ENCODE measurements at places on chromosomes 7 and 10.

- no peak for DNase-seq
Measured at GRCh38 chr10:120818301-120818700, 32.9 kb upstream of the WDR11 start.

GRCh38 chr7:17022920-17023319 lies 141.1 kb upstream of the AGR3 start:
- DNase-seq, result no peak

GRCh38 chr10:52961323-52961722 lies 188.7 kb upstream of the MBL2 start:
- DNase-seq, result no peak

- DNase-seq, result no peak
Measured at GRCh38 chr7:72275382-72276070, 136.6 kb downstream of the CALN1 start.

- no peak for DNase-seq
Measured at GRCh38 chr7:100367251-100367620, 6.1 kb upstream of the PILRA start.

GRCh38 chr7:90311175-90311574 lies 9.9 kb downstream of the FAM237B start:
- no peak for DNase-seq

DNA sequence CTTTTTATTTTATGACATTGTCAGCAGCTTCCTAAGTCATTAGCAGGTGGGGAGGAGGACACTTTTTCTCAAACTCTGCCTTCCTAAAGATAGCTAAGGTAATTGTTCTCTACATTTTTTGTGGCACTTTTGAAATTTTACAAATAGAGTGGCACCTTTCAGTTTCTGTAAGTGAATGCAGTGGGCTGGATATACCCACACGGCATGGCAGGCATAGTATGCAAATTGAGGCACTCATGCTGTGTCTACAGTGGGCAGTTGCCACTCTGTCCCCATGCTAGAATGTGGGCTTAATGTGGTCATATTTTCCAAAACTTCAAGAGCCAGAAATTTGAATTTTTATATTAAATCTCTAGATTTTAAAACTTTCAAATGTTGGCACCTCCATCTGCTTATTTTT lies 12.8 kb upstream of the SH3PXD2A start:
- no peak for DNase-seq

DNA sequence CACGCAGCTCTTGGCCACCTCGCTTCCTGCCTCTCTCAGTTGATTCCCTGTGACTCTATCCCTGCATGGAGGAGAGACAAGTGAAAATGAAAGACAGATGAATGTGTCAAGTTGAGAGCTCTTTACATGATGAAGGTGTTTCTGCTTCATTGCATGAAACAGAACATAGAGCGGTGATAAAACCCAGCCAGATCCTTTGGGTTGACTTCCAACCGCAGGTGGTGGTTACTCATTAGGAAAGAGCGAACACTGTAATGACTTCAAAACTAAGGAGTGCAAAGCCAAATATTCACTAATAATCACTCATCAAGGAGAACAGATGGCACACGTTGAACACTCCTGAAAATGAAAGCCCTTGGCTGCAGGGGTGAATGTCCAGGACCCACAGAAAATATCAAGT lies 31.8 kb upstream of the WDR11 start:
- peak; percentile 12 for DNase-seq

GRCh38 chr7:923108-924041 lies 31.1 kb downstream of the ADAP1 start:
- DNase-seq, result no peak

GRCh38 chr7:19275000-19275399 lies 129.8 kb upstream of the FERD3L start:
- no peak for DNase-seq

DNA sequence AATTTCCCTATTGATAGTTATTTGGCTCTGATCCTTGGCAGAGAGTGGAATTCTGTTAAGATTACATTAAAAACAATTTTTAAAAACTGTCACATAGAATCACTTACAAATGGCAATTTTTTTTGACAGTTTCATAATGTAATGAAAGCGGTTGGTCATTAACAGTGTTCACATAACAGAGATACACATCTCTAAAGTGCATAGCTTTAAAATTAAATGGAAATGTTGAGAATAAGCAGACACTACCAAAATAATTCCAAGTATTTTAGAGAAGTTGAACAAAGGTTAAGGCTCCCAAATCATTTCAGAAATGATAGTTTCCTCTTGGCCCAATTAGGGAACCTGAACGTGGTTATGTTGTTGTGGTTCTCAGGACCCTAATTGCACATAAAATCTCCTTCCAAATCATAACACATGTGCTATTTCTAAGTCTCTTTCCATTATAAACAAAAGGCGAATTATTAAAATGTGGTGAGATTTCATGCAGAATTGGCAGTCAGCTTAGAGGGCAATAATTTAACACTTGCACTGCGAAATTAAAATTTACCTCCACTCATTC lies 528.9 kb upstream of the FZD8 start:
- DNase-seq, result no peak

DNA sequence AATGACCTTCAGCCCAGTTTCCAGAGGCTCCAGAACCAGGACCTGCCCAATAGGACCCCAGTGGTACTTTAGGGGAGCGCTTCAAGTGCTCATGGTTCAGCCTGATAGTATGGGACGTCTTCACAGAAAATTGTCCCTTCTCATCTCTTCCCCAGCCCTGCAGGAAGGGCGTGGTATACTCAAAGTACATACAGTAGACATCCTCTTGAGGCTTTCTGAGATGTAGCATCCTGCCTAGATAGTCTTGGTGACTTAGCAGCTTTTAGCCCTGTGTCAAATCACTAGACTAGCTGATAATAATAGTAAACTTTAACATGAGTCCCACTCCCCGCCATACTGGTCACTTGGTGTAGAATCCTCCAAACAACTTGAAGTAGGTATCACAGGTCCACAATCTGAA lies 193.2 kb downstream of the CYP26A1 start:
- no peak for DNase-seq

- DNase-seq, result no peak
Measured at GRCh38 chr10:29332061-29332760, 43.3 kb downstream of the LYZL1 start.

DNA sequence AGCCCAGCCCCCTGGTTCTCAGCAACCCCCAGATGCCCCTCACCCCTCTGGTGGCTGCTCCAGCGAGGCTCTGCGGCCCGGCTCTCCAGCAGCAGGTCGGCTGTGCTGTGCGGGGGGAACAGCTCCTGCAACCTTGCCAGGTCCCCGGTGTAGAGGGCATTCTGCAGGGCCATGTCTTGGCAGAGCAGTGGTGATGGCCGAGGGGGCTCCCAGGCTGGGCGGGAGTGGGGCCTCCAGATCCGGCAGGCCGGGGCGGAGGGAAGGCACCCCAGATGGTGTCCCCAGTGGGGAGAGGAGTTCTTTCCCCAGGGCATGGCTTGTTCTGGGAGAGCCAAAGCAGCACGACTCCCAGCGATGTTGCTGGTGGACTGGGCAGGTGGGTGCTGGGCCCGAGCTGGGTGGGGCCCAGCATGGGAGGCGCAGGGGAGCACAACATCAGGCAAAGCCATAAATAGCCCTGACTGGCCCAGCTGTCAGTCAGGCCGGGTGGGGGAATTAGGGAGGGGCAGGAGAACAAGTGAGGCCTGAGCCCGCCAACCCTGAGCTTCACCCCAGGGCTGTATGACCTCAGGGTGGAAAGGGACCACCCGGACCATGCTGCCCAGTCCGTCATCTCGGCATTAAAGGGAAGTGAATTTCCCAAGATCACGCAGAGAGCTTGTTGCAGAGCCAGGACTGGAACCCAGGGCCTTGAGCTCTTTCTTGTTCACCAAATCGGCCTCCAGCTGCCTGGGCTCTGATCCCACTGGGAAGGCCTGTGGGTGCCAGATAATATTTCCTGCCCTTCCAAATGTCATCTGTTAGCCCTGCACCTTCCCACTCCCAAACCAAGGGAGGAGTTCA lies 580 bp upstream of the ASB10 start:
- no peak for DNase-seq

DNA sequence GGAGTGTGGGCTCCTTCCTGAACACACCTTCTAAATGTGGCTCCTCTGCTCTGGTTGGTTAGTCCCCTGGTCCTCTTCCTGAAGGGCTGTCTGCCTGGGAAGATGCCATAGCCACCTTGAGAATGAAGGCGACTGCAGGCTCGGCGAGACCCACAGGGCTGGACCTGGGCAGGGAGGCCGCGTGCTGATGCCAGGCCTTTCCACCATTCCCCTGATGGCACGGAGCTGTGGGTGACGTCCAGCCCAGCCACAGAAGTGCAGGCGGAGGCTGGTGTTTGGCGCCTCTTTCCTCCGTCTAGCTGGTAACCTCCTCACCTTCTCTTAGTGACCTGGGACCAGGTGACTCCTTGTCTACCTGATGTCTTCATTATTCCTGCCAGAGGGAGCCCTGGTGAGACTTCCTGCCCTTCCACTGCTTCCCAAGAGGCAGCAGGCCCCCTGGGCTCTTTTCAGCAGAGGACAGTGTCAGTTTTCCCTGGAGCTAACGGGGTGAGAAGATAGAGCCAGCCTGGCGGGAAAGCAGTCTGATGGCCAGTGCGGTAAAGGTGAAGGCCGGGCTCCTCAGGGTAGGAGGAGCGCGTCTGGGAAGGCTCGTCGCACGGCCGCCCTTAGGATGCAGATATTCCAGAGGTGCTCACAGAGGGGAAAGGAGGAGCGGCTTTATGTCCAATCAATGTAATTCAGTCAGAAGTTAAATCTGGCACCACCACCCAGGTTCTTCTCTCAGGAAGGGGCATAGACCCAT lies 34.9 kb downstream of the GBX1 start:
- no peak for DNase-seq

DNA sequence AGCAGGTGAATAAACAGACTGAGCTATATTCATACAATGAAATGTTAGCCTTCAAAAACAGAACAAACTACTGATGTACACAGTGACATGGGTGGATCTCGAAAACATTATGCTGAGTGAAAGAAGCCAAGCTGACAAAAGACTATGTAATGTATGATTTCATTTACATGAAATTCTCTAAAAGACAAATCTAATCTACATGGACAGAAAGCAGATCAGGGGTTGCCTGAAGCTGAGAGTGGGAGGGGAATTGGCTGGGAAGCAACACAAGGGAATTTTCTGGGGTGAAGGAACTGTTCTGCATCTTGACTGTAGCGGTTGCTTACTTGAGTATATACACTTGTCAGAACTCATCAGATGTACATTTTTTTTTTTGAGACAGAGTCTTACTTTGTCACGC lies 121.7 kb upstream of the SVIL start:
- no peak for DNase-seq

- no peak for DNase-seq
Measured at GRCh38 chr10:51585742-51586141, 113.7 kb downstream of the CSTF2T start.

DNA sequence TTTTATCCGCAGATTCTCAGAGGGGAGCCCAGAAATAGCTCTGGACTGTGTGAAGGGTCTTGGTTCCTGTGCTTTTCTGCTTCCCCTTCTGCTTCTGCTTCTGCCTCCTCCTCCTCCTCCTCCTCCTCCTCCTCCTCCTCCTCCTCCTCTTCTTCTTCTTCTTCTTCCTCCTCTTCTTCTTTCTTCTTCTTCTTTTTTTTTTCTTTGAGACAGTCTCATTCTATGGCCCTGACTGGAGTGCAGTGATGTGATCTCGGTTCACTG lies 11.6 kb downstream of the PDZD7 start:
- DNase-seq, result no peak

DNA sequence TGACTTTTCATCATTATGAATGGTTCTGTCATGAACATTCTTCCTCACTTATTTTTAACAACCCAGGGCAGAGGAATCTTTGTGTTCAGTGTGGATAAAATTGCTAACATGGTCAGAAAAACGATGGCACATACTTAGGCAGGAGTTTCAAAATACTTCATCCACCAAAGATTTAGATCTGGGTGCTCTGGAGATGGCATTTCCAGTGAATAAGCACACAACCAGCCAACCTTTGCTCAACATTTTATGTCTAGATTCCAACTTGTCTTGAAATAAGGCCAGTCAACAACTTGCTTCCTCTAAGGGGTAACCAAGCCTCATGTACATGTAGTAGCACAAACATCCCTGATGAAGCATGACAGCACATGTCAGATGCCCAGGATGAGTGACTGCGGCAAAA lies 33.4 kb upstream of the ADRB1 start:
- no peak for DNase-seq

DNA sequence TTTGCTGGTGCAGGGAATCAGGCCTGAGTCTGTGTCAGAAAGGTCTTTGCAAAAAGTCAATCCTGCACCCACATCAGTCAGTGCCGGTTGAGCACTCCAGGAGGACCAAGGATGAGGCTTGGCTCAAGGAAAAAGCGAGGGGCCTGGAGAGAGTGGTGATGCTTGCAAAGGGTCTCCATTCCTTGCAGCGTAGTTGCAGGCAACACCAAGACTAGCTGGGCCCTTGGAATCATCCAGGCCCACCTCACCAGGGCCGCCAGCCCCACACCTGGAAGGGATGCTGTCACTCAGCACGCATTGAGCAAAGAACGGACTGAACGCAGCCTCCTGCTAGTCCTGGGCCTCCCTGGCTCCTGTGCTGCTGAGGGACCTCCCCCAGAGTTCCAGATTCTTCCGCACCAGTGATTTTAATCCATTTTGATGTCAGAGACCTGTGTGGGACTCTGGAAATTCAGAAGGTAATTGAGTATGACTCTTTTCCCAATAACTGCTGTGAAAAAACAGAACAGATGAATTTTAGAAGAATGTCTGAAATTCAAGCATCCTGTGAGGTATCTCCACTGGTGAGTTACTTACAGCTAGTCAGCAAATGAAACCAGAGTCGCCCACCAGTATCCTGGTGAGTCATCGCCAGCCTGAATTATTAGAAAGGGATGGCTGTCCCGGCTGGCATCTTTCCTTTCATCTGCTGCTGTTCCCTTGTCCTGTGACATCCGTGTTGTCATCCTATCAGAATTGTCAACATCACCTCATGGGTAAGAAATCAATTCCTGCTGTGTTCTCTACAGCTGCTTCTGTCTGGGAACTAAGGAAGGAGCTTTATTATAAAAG lies 150.8 kb upstream of the NPS start:
- DNase-seq, result no peak

GRCh38 chr7:85125176-85125575 lies 61.7 kb downstream of the SEMA3D start:
- DNase-seq, result no peak

DNA sequence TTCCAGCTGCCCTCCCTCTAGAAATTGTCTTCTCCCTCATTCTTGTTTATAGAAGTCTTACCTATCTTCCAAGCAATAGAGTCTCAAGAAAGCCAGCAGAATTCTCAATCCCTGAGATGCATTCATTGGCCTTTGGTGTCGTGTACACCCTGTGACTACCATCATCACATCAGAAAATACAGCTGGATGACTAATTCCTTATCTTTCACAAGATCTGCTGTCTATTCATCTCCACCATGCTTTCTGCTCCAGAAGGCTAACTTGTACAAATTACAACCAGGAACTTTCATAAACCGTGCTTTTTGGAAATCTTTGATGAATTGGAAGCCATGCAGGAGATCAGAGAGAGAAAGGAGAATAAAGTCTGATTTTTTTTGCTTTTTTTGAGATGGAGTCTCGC lies 1062.9 kb upstream of the GHITM start:
- no peak for DNase-seq

- no peak for DNase-seq
Measured at GRCh38 chr10:79946271-79947082, 2.4 kb downstream of the SFTPD start.
